Naive thymus-derived CD4-positive, alpha-beta T cell (primary cell): ENCODE measurements at places on chromosomes 12 and 14.

GRCh38 chr12:24864796-24865125, 84.1 kb downstream of the BCAT1 start:
- DNase-seq: no peak

GRCh38 chr12:80813820-80814219, 97.1 kb downstream of the MYF5 start:
- DNase-seq: no peak

GRCh38 chr14:76919431-76920330, 93.5 kb downstream of the LRRC74A start:
- no peak for DNase-seq

DNA sequence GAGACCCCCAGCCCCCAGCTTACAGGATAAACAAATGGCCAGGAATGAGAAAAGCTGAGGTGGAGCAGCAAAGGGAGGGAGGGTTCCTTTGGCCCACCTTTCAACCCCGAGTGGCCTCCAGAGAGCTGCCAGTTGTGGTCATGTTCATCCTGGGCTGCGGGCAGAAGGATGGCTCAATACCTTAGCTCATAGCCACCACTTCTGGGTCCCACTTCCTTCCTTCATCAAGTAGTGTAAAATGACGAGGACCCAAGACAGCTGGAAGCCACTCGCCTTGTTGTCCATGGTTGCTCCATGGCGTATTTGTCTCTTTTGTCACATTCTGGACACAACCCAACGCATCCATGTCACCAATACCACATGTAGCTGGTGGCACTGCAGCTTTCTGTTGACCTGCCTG, 24.2 kb downstream of the CRACR2A start:
- no peak for DNase-seq

DNA sequence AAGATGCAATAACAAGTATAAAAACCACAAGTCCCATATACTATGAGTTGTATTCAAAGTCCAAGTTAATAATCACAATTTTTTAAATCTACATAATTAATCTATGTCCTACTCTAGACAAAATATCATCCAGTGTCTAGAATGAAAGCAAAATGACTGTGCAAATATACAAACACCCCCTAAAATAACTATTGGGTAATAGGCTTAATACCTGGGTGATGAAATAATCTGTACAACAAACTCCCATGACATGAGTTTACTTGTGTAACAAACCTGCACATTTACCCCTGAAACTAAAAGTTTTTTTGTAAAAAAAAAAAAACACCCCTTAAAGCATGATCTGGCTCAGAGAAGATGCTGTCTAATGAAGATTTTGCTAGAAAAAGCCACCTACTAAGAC, 4.2 kb downstream of the TAS2R42 start:
- DNase-seq: no peak

GRCh38 chr14:104227806-104228205, 89.4 kb downstream of the KIF26A start:
- DNase-seq: no peak

DNA sequence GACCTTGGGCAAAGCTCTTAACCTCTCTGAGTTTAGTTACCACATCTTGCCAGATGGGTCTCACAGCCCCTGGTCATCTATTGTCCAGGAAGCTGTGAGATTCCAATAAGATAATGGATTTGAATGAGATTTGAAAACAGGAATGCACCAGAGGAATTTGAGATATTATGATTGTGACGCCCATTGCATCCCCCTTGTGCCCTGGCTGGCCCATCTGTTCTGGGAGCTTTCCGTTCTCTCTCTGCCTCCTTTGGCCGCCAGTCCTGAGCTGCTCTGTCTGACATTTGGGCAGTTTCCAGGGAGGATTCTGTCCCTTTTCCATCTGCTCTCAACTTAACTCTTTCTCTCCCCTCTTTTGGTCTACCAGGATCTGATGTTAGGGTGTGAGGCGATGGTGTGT, 24.6 kb downstream of the SRRM4 start:
- DNase-seq: no peak

DNA sequence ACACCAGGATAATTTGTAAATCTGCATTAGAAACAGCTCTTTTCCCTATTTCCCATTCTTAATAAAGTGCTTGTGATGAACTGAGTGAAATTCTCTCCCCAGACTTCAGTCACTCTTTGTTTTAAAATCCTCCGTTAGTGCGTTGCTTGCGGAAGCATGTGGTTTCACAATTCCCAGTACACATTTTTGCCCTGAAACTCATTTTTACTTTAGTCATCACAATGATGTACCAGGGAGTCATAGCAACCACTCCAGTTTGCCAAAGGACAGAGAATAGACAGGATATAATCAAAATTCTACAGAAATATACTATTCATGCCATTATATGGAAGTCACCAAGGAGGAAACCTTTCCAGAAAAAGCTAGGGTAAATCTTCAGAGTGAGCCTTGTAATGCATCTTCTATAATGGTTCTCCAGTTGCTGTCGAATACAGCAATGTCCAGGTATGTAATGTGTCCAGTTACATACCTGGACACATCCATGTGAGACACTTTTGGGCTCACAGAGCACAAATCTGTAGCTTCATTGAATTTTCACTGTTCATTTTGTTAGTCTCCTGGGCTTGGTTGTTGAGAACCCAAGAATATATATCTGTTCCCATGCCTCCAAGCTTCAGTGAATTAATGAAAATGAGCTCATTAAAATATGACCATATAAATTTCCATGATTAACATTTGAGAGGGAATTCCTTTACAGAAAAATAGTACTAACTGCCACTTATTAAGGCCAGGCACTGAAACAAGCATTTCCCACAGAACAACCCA, 57.8 kb downstream of the GPR135 start:
- no peak for DNase-seq

GRCh38 chr14:73241481-73242165, 4.3 kb downstream of the PAPLN start:
- DNase-seq: no peak

- DNase-seq: no peak
Measured at GRCh38 chr14:48874711-48875110, 711.5 kb downstream of the RPS29 start.

GRCh38 chr12:8678661-8679111, 16.1 kb upstream of the MFAP5 start:
- DNase-seq: no peak

DNA sequence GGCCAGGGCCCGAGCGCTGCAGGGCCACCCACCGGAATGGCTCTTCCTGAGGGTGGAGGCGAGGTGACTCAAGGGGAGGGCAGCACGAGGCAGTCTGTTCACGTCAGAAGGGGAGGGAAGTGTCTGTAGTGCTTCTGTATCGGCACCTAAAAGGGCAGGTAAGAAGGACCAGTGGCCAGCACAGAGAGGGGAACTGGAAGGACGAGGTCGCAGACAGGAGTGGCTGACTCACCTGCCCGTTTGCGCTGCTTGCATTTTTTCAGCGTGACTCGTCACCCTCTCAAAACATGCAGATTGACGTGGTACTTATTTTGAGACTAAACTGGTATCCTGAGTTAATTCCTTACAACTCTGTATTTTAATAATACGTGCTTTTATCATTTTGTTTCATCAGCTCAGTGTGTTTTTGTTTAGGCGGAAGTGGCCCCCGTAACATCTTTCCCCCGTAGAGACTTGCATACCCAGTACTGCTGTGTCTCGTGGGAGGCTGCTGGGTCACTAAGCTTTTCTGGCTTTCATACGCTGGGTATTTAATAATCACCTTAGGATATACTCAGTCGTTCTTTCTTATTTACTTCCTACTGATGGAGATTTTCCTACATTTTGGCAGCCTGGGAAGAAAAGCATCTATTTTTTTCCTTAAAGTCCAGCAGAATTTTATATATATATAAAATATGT, 26.4 kb downstream of the SFSWAP start:
- DNase-seq: no peak

DNA sequence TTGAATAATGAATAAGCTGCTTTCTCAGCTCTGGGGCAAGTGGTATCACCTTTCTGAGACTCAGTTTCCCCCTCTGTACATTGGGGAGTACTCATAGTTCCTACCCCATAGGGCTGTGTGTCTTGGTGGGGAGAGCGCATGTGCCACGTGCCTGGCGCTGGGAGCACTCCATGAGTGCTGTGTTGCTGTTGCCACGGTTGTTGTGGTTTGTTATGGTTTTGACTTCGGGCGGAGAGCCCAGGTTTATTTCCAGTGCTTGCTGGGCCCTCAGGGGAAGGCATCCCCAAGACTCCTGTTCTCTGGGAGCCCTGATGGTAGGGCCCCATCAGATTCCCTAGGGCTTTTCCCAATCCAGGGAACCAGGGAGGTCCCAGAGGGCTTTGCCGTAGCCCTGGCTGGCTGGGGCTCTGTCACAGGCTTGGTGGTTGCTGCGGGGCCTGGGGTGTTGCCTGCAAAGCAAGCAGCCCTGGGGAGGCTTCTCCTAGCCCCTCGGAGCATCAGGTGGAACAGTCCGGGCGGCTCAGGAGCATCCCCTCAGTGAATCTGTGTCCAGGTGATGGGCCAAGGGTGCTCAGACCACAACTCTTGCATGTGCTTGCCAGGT, 18.6 kb downstream of the SH2B3 start:
- DNase-seq: no peak

DNA sequence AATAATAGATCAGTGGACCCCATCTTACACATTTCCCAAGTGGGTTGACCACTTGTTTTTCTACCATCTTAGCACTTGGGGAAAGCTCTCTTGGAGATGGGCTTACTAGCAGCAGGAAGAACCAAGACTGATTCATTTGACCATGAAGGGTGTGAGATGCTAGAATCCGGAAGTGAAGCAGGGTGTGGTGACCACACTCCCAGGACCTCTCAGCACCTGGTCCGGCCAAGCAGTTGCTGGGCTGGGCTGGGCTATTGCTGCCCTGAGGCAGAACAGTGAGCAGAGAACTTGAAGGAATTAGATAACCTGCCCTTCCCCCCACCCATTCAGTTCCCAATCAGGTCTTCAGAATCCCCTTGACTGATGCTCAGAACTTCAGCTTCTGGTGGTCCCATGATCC, 24.4 kb downstream of the ADCY6 start:
- DNase-seq: no peak

DNA sequence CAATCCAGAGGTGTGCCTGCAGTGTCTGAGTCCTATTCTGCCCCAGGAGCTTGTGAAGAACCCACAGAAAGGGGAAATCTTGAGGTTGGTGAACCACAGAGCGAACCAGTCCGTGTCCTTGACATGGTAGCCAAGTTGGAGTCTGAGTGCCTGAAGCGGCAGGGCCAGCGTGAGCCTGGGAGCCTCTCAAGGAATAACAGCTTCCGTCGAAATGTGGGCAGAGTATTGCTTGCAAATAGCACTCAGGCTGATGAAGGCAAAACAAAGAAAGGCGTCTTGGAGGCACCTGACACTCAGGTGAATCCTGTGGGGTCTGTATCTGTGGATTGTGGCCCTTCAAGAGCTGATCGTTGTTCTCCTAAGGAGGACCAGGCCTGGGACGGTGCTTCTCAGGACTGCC, 60.5 kb downstream of the ATG14 start:
- no peak for DNase-seq

DNA sequence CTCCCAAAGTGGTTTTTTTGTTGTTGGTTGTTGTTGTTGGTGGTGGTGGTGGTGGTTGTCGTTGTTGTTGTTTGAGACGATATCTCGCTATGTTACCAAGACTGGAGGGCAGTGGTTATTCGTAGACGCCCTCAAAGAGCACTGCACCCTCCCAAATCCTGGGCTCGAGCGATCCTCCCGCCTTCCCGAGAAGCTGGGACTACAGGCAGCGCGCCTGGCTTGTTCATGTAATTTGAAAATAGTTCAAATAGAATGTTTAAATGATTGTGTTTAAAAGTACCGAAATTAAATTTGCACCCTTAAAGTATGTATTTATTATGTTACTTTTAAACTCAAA, 439 bp upstream of the ANAPC5 start:
- no peak for DNase-seq

DNA sequence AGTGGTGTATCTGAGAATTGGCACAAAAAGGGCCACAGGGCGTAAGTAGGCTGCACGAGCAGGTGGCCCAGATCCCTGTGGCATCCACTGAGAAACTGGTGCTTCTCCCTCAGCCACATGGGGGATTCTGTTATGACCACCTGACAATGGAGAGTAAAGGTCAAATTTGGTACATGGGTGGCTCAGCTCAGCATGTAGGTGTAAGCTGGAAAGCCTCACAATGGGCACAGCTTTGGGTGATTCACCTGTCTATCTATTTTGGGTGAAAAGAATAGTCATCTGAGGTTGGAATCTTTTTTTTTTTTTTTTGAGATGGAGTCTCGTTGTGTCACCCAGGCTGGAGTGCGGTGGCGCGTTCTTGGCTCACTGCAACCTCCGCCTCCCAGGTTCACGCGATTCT, 163.4 kb upstream of the TMEM260 start:
- DNase-seq: no peak

GRCh38 chr12:50220363-50220995, 53.3 kb upstream of the CERS5 start:
- peak; percentile 23 for DNase-seq

DNA sequence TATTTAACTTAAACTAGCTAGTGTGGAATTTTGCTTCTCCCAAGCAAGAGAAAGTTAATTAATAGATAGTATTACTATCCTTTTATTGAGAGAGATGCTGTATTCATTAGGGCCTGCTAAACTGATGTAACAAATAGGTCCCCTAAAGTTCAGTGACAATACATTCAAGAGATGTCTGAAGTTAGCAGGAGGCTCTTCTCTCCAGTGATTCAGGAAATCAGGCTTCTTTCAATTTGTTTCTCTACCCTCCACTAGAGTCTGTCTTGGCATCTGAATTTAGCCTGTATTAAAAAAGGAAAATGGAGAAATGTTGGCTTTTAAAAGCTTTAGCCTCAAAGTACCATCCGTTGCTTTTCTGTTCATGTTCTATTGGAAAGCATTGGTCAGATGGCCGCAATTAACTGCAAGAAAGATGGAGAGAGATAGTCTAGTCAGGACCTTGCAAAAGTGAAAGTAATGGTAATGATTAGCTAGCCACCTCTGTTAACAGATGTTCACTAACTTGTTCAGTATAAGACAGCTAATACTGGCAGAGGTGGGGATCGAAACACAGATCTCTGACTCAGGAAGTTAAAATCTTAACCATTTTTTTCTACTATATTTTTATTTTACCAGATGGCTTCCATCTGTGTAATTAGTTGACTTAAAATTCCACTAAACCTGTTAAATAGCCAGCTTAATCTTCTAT, 786.8 kb downstream of the TMTC2 start:
- no peak for DNase-seq

DNA sequence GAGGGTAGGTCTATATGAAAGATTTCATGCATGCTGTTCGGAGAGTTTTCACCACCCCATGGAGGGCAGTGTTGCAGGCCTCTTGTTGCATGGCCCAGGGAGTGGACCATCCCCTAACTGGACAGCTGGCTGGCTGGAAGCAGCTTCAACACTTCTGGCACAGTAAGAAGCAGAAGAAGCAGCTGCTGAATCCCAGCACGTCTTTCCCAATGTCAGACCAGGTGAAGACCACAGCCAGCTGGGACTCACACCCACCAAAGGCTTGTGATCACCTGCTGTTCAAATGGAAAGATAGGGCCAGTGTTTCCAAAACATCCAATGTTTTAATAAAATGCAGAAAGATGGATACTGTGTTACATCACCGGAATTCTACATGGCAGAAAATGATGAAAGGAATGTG, 1423.6 kb downstream of the AACS start:
- DNase-seq: no peak

GRCh38 chr12:14278294-14278953, 87.1 kb upstream of the ATF7IP start:
- no peak for DNase-seq

GRCh38 chr14:77238996-77239395, 32.0 kb downstream of the NGB start:
- DNase-seq: no peak
